ENCODE measurements at places on chromosomes 5 and 9.

DNA sequence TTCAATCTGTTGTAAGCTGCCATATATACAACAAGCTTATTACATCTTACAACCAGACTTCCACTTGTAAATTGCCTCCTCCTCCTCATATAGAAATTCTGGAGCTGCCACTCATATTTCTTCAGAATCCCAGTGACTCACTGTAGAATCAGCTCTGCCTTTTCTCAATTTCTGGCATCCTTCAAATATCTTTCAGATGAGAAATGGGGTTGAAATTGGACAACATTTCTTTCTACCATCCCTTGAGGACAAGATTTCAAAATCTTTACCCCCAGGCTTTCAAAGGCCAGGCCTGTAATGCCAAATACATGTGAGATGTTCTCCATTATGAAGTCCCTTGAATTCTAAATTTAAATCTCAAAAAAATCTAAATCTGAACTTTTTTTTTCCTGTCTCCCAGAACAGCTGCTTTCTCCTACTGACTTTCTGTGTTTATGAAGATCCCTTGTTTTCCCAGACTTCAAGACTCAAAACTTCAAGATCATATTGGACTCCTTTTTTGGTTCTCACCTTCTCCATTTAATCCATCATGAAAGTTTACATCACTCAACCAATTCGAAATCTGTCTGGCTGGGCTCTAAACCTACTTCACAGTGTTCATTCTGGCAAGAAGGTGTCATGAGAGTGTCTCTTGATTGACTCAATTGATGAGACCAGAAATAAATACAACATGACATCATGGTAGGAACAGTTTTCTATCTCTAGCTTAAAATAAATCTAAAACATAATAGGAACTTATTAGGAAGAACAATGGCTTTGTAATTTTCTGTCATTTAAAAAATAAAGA is 109.8 kb downstream of the HMHB1 start:
- no peak for DNase-seq

DNA sequence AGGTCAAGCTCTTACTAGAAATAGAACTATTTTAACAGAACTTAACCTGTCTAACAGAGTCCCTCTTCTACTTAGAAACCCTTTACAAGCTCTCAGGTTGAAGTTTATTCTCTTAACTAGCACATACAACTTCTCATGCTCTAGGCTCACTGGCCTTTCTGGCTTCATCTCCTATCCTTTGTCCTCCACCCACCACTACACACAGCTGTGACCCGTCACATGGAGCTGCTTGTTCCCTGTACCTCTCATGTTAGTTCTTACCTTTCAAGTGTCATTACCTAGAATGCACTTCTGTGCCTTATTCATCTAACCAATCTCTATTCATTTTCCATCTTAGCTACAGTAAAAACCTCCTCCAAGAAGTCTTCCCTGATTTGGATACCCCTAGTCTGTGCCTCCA is 89.4 kb upstream of the APC start:
- no peak for DNase-seq

DNA sequence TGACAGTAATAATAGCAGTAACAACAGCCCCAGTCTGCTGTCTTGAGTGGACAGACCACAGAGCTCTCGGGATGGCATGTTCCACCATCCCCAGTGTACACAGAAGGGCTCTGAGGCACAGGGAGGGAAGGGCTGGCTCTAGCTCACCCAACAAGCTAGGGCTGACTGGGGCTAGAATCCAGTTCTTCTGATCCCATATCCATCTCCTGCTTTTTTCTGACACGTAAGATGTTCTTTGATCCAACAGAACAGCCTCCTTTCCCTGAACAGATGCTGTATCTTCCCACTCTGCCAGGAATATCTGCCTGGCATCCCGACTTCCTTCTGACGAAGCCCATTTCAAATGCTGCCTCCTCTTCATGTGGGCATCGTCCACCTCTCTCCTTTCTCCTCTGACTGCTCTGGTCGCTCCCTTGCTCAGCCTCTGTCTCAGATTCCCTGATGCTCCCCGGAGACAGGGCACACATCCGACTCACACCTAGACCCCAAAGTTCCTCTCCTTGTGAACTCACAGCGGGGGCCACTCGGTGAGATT is 43.6 kb upstream of the CLK4 start:
- DNase-seq, result no peak

- DNase-seq, result peak; percentile 41
Observed at GRCh38 chr9:34252670-34253459, 74.0 kb downstream of the UBAP1 start.

DNA sequence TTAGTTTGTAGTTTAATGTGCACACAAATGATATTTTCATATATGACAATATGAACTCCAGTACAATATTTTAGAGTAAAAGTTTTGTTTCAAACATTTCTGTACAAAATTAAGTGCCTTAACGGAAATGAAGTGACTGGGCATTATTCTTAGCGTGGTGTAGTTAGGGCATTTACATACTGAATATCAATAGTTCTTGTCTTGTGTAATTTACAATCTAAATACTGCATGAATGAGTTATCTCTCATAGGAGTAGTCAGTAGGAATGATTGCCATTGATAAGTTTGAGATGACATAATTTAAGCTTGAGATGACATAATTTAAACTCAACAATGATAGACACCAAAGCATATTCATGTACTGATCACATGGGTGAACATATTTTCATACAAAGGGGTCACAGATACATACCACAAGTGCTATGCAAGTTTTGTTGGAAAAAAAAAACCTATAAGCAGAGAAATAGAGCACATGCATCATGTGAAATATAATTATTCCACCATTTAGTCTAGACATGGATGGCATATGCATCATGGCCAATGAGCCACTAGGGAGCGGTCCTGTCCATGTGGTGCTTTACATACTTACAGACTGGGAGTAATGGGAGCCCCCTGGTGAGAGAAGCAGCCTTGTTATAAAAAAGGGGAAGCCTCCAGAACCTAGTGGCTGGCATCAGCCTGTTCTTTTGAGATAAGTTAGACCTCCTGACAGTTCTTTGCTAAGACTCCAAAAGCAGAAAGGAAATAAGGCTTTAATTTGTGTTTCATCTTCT is 1523.9 kb downstream of the MAT2B start:
- no peak for DNase-seq

GRCh38 chr9:97807681-97808080 is 45.3 kb upstream of the FOXE1 start:
- no peak for DNase-seq

DNA sequence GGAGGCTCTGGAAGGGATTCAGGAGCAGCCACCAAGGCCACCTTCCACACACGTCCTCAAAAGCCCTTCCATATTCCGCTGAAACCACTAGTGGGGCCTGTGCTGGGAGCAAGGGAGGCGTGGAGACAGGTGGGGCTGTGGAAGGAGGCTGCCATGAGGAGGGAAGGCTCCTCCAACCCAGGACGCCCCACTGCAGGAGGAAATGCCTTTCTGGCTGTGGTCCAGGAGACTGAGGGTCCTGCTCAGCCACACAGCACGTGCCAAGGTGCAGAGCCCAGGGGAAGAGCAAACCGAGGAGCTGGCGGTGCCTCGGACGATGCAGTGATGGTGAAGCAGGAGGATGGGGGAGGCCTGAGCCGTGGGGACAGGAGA is 49.5 kb downstream of the ADAMTS2 start:
- DNase-seq, result no peak

DNA sequence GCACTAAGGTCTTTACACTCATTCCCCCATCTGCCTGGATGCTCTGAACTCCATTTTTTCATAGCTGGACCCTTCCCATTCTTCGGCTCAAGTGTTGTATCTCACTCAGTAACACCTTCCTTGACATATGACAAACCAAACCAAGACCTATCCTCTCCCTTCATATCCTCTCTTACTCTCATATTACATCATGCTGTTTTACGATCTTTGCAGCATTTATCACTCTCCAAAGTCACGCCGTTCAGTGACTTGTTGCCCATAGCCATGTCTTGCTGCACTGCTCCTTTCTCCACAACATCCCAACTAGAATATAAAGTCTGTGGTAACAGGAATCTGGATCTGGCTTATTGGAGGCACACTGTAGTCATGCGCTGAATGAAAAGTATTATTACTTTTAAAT is 923.6 kb upstream of the DMAC1 start:
- no peak for DNase-seq

- no peak for DNase-seq
Observed at GRCh38 chr5:120568711-120569110, 104.6 kb downstream of the PRR16 start.

GRCh38 chr5:139693676-139694364 is 45.7 kb downstream of the CXXC5 start:
- DNase-seq, result no peak

DNA sequence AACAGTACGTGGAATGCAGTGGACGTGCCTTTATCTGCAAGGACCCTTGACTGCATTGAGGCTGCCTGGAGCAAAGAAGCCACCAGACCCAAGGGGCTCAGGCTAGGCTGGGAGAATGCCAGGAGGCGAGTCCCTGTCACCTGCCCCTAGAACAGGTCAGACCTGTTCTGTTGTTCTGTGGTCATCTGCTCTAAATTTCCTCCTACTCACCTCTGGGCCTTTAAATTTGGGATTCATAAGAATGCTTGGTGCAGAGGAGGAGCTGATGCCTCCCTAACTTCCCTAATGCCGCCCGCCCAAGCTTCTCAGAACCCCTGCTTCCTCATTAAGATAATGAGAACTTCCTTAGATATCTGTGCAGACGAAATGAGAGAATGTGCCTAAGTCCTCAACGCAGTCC is 32.0 kb downstream of the DAPK1 start:
- no peak for DNase-seq

GRCh38 chr5:107900721-107901120 is 230.0 kb upstream of the EFNA5 start:
- no peak for DNase-seq

GRCh38 chr9:132888151-132888550 is 9.5 kb downstream of the SPACA9 start:
- no peak for DNase-seq

- no peak for DNase-seq
Observed at GRCh38 chr5:53430618-53431252, 49.7 kb upstream of the FST start.

- DNase-seq, result no peak
Observed at GRCh38 chr9:120689860-120690259, 24.4 kb downstream of the MEGF9 start.

- DNase-seq, result no peak
Observed at GRCh38 chr9:107833295-107833694, 343.7 kb upstream of the KLF4 start.

DNA sequence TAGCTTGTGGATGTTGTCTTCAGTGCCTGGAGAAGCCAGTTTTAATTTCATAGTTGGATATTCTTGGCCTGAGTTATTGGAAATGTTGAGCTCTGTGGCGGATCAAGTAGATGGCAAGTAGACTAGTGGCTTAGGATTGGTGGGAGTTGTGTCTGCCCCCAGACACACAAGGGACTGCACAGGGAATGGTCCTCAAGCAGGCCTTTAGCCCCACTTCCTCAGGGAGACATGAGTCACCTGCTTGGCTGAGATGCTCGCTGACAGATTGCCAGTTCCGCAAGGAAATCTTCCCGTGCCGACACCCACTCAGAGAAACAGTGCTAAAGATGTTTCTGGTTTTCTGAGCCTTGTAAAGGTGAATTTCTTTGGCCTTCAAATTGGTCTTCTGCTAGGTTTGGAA is 18.8 kb upstream of the CATSPER3 start:
- no peak for DNase-seq

GRCh38 chr9:132583584-132584304 is 1.3 kb downstream of the BARHL1 start:
- DNase-seq, result no peak

DNA sequence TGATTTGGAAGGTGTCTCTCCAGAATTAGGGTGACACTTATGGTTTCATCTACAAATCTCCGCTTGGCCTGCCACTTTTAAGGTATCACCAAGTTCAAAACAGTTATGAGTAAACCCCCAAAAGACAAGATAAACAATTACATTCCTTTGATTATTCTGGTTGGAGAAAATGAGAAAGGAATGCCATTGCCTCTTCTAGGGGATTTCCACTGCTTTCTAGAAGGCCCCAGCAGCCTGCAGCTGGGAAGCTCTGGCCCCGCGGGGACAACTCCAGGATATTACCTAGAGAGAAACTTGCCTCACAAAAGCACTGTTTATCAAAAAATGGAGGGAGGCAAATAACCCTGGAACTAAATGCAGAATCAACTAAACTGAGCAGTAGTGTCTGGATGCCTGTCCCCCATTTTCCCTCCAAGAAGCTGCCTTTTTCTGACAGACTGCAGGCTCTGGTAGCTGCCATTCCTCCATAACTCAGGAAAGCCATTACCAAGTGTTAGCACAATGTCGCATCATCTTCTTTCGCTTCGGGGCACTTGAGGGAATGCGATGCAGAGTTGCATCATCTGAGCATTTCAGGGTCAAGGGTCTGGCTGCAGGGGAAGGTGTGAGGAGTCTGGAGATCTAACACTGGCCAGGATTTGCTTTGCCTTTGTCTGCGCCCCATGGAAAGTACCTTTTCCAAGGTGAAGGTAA is 71.5 kb upstream of the PLPP6 start:
- no peak for DNase-seq

DNA sequence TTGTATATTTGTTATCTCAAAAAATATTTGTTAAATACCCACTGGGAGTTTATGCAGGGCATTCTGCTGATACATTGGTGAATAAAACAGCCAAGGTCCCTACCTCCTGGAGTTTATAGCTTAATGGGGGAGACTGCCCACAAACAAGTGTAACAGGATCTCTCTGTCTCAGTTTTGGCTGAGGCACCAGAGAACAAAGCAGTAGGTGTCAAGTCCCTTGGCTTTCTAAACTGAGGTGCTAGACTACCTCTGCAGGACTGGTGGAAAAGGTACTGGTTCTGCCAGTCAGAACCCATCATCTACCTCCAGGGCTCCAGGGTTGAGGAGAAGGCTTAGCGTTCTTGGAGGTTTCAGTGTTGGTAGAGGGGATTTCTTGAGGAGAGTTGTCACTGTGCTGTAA is 188.4 kb upstream of the ELL2 start:
- DNase-seq, result no peak

GRCh38 chr5:159317849-159318248 is 12.4 kb downstream of the IL12B start:
- DNase-seq, result no peak

DNA sequence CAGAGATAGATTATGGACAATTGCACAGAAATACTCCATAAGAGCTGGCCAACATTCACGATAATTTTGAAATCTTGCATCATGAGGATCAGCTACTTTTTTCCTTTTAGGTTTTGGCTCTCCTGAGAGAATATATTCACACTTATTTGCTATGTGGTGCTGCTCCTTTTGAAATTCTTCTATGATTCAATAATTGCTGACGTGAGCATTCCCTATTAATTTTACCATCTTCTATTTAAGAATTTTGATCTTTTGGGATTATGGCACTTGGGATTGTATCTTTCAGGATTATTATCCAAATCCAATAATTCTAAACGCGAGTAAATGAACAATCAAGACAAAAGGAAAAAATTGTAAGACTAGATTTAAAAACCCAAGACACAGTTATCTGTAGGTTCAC is 358.8 kb downstream of the ELAVL2 start:
- DNase-seq, result no peak

GRCh38 chr5:89930591-89931392 is 478.8 kb downstream of the CETN3 start:
- DNase-seq, result no peak

DNA sequence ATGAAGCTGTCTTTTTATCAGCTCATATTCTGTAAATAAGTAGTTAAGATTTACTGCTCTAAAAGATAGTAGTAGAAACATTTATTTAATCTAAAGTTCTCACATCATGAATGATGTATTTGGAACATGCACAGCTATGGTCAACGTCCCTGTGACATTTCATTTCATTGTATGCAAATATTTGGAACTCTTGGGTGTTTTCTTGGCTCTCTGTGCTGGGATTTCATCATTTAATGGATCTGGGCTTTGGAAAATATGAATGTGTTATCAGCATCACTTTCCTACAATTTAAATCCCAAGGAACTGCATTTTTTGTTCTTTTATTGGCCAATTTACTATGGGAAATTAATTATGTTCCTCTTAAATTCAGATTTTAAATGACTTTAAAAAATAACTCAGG is 462.9 kb downstream of the SEMA5A start:
- no peak for DNase-seq

Data from activated CD8-positive, alpha-beta memory T cell treated with anti-CD3 and anti-CD28 coated beads for 48 hours (primary cell).